Activated naive CD8-positive, alpha-beta T cell treated with anti-CD3 and anti-CD28 coated beads, Interleukin-2, amount 10 ng/mL, durations not matched to agents 7 days and 5 days (primary cell): ENCODE measurements at places on chromosomes 7 and 10.

DNA sequence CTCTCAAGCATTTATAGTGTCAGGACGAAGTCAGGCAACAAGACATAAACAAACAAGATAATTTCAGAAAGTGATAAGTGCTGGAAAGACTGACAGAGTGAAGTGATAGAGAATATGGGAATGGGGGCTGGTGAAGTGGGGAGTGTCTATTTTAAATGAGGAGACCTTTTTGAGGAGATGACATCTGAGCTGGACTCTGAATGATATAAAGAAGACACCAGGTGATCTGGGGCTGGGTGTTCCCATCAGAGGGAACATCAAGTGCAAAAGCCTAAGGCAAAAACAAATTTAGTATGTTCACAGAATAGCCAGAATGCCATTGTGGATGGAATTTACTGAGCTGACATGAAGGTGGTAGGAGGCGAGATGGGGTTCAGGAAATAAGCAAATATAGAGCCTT is 83.4 kb downstream of the PPP1R3A start:
- H3K27ac ChIP-seq: no peak overlapping the region
- no peak for DNase-seq
- H3K4me1 ChIP-seq: no peaks in the 10 kb centered on the region
- no peaks in the 10 kb centered on the region for H3K36me3 ChIP-seq
- H3K4me3 ChIP-seq: no peak overlapping the region

- H3K4me1 ChIP-seq: peaks cover 2% of the 10 kb centered on the region
- DNase-seq: no peak
- peaks cover 2% of the 10 kb centered on the region for H3K36me3 ChIP-seq
- no peak overlapping the region for H3K27ac ChIP-seq
Observed at GRCh38 chr10:98488669-98489430, 42.1 kb upstream of the HPS1 start.

DNA sequence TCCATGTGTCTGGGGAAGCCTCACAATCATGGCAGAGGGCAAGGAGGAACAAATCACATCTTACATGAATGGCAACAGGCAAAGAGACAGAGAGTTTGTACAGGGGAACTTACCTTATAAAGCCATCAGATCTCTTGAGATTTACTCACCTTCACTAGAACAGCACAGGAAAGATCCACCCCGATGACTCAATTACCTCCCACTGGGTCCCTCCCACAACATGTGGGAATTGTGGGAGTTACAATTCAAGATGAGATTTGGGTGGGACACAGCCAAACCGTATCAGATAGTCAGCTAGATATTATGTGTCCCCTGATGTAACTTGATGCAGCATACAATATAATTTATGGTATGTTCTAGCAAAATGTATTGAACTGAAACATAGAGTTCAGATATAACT is 14.1 kb upstream of the CEP41 start:
- peaks cover 16% of the 10 kb centered on the region for H3K36me3 ChIP-seq
- no peaks in the 10 kb centered on the region for H3K27me3 ChIP-seq
- no peak overlapping the region for H3K27ac ChIP-seq

- no peaks in the 10 kb centered on the region for H3K4me1 ChIP-seq
- H3K27me3 ChIP-seq: no peaks in the 10 kb centered on the region
- no peak overlapping the region for H3K27ac ChIP-seq
- no peak for DNase-seq
- no peaks in the 10 kb centered on the region for H3K36me3 ChIP-seq
- H3K4me3 ChIP-seq: no peak overlapping the region
Observed at GRCh38 chr10:106540645-106541044, 623.9 kb downstream of the SORCS1 start.

DNA sequence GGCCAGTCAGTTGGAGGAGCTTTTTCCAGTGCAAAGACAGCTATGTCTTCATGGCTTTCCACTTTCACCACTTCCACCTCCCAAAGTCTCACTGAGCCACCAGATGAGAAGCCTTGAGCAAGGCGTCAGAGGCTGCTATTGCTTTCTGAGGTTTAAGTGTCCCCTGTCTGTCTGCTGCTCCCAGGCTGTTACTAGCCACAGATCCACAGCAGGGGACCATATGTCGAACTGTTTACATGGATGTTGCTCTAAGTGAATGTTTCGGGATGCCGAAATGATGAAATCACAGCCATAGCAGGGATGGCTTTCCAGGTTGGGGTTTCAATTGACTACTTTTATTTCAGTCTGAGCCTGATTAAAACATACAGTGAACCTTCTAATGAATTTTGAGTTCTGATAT is 88.5 kb downstream of the AVL9 start:
- H3K27ac ChIP-seq: no peak overlapping the region
- H3K36me3 ChIP-seq: peaks cover 26% of the 10 kb centered on the region
- peaks cover 8% of the 10 kb centered on the region for H3K4me1 ChIP-seq
- H3K27me3 ChIP-seq: no peaks in the 10 kb centered on the region
- no peak overlapping the region for H3K4me3 ChIP-seq

DNA sequence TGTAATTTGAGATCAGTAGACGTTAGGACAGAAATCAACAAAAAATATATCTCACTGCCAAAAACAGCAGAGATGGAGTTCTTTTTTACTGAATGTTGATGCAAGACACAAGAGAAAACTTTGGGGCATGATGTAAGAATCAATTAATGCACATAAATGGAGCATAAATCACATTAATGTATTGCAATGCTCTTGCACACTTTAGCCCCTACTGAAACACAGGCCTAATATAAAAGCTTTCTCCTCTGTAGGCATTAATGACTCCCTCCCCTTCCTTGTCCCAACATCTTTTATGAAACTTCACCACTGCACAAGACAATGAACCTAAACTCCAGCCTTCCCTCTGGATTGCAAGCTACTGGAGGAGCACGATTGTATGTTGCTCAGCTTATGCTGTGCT is 58.8 kb downstream of the CACNA2D1 start:
- no peaks in the 10 kb centered on the region for H3K27me3 ChIP-seq
- no peak overlapping the region for H3K4me3 ChIP-seq
- H3K36me3 ChIP-seq: no peaks in the 10 kb centered on the region
- no peaks in the 10 kb centered on the region for H3K4me1 ChIP-seq
- no peak for DNase-seq

DNA sequence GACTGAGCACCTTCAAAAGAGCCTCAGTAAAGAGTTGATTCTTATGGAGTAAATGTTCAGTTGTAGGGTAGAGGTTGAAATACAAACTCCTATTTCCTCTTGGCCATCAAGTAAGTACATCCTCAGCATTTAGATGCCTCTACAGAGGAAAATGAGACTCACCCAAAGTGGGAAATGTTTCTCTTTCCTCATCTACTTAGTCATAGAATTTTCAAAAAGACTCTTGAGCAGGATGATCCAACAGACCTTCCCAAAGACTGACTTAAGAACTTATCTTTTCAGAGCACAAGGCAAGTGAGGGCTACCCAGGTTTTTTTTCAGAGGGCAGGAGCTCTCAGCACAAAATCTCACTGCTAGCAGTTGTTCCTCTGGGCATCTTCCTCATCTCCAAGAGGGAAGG is 449.1 kb downstream of the KCNMA1 start:
- no peak overlapping the region for H3K27ac ChIP-seq
- H3K36me3 ChIP-seq: no peaks in the 10 kb centered on the region
- no peak overlapping the region for H3K4me3 ChIP-seq
- no peaks in the 10 kb centered on the region for H3K4me1 ChIP-seq

GRCh38 chr10:22259280-22259679 is 41.5 kb upstream of the EBLN1 start:
- no peak overlapping the region for H3K27ac ChIP-seq
- no peak overlapping the region for H3K4me3 ChIP-seq
- no peaks in the 10 kb centered on the region for H3K4me1 ChIP-seq
- no peaks in the 10 kb centered on the region for H3K36me3 ChIP-seq

- no peaks in the 10 kb centered on the region for H3K27me3 ChIP-seq
- H3K4me1 ChIP-seq: no peaks in the 10 kb centered on the region
- DNase-seq: no peak
Observed at GRCh38 chr7:115582956-115583355, 447.6 kb downstream of the TFEC start.

DNA sequence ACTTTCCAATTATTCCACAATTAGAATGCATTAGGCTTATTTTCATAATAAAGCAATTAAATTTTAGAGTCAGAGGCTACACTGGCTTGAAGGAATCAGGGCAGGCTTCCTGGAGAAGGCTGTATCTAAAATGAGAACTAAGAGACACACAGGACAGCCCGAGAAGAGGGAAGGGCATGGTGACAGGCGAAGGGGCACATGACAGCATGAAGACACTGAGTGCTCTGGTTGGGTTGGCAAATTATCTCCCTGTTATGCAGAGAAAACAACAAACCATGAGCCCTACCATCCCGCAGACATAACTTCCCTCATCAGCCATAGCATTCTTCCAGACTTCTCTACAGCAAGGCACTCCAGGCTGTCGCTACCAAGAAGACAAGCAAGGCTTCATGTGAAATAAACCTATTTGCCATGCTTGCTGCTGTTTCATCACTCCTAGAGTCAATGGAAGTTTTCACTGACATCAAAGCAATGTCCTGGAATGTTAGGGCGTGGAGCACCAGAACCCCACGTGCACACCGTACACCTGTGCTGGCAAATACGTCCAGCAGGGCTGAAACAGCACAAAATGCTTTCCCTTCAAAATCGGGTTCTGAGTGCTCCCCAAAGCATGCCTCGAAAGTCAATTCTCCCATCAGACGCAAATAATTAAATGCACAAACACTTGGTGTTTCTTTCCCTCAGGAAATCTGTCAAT is 21.3 kb downstream of the VOPP1 start:
- H3K4me3 ChIP-seq: no peak overlapping the region
- H3K27ac ChIP-seq: no peak overlapping the region
- H3K36me3 ChIP-seq: peaks cover 11% of the 10 kb centered on the region
- DNase-seq: no peak
- no peaks in the 10 kb centered on the region for H3K27me3 ChIP-seq
- H3K4me1 ChIP-seq: peaks cover 16% of the 10 kb centered on the region

- H3K4me3 ChIP-seq: no peak overlapping the region
- no peak overlapping the region for H3K27ac ChIP-seq
- no peak for DNase-seq
- H3K4me1 ChIP-seq: peaks cover 2% of the 10 kb centered on the region
- peaks cover 7% of the 10 kb centered on the region for H3K27me3 ChIP-seq
- no peaks in the 10 kb centered on the region for H3K36me3 ChIP-seq
Observed at GRCh38 chr7:16747102-16747501, 6.5 kb upstream of the TSPAN13 start.

- H3K27me3 ChIP-seq: peaks cover 8% of the 10 kb centered on the region
- peak overlapping the region; percentile 77 for H3K4me3 ChIP-seq
- no peak for DNase-seq
Observed at GRCh38 chr7:121138262-121138933, 149.9 kb downstream of the CPED1 start.

GRCh38 chr7:123789817-123790216 is 41.0 kb upstream of the WASL start:
- H3K27ac ChIP-seq: no peak overlapping the region
- DNase-seq: no peak
- H3K27me3 ChIP-seq: peaks cover 2% of the 10 kb centered on the region
- no peaks in the 10 kb centered on the region for H3K4me1 ChIP-seq
- H3K36me3 ChIP-seq: no peaks in the 10 kb centered on the region

GRCh38 chr10:7304110-7304509 is 106.7 kb downstream of the SFMBT2 start:
- H3K27ac ChIP-seq: no peak overlapping the region
- H3K4me1 ChIP-seq: peaks cover 5% of the 10 kb centered on the region
- H3K36me3 ChIP-seq: peaks cover 40% of the 10 kb centered on the region
- DNase-seq: no peak

- no peak overlapping the region for H3K4me3 ChIP-seq
- H3K36me3 ChIP-seq: peaks cover 4% of the 10 kb centered on the region
- H3K27me3 ChIP-seq: no peaks in the 10 kb centered on the region
- DNase-seq: no peak
- H3K27ac ChIP-seq: no peak overlapping the region
Observed at GRCh38 chr7:4689668-4690067, 7.6 kb downstream of the FOXK1 start.

DNA sequence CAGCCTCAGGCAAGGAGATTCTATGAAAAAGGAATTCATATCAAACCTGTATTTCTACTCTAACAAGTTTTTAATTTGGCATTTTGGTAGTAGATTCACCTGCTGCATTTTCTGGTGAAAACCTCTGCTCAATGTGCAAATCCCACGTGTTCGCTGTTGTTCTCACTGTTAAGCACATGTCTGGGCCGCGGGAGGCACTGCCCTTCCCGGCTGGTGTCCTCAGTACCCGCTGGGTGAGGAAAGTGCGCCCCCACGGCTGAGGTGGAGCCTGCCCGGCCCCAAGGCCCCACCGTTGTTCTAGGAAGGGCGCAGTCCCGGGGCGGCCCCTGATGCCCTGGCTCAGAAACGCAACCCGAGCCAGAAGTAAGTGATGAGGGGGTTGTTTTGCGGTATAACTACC is 193.4 kb upstream of the VWC2 start:
- H3K4me1 ChIP-seq: no peaks in the 10 kb centered on the region
- H3K36me3 ChIP-seq: no peaks in the 10 kb centered on the region
- no peak overlapping the region for H3K27ac ChIP-seq
- H3K4me3 ChIP-seq: no peak overlapping the region

GRCh38 chr7:22700559-22701002 is 26.4 kb upstream of the IL6 start:
- H3K4me3 ChIP-seq: peak overlapping the region; percentile 53
- peaks cover 8% of the 10 kb centered on the region for H3K36me3 ChIP-seq
- peak overlapping the region; percentile 85 for H3K27ac ChIP-seq
- no peak for DNase-seq
- peaks cover 58% of the 10 kb centered on the region for H3K4me1 ChIP-seq

DNA sequence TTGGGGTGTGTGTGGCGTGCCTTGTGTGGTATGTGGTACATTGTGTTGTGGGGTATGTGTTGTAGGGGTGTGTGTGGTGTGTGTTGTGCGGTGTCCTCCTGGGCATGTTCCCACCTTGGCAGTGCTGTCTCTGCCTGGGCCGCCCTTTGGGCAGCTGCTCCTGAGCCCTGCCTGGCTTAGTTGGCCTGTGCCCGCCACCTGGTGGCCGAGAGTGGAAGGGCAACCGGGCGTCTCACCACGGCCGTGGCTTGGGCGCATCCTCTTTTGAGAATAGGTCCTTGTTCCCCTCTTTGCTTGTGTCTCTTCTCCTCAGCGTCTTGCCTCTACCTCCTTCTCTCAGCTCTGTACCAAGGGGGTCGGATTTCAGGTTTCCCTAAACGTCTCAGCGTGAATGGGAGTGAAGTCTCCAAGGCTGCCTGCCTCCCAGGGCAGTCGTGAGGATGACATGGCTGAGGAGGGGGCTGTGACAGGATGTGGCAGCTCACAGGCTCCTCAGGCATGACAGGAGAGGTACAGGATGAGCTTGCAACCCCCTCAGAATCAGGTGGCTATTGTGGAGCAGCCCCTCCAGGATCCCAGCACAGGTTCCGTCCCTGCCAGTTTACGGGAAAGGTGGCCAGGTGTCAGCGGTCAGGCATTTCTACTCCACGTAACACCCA is 98.4 kb upstream of the PODXL start:
- peaks cover 5% of the 10 kb centered on the region for H3K4me1 ChIP-seq
- no peak overlapping the region for H3K27ac ChIP-seq
- H3K36me3 ChIP-seq: no peaks in the 10 kb centered on the region
- H3K27me3 ChIP-seq: peaks cover 4% of the 10 kb centered on the region
- peak; percentile 91 for DNase-seq
- no peak overlapping the region for H3K4me3 ChIP-seq

- H3K4me1 ChIP-seq: no peaks in the 10 kb centered on the region
- no peak for DNase-seq
- H3K27me3 ChIP-seq: no peaks in the 10 kb centered on the region
- no peak overlapping the region for H3K27ac ChIP-seq
- H3K36me3 ChIP-seq: no peaks in the 10 kb centered on the region
Observed at GRCh38 chr7:122546496-122546895, 152.4 kb downstream of the RNF133 start.

GRCh38 chr7:101308245-101309085 is 13.1 kb downstream of the IFT22 start:
- H3K36me3 ChIP-seq: peaks cover 17% of the 10 kb centered on the region
- peak overlapping the region; percentile 87 for H3K4me3 ChIP-seq
- H3K27me3 ChIP-seq: peaks cover 22% of the 10 kb centered on the region

- peaks cover 20% of the 10 kb centered on the region for H3K4me1 ChIP-seq
- H3K36me3 ChIP-seq: peaks cover 9% of the 10 kb centered on the region
Observed at GRCh38 chr10:101032637-101033224, 1.7 kb downstream of the SFXN3 start.
